Fibroblast of gingiva (primary cell): ENCODE measurements at places on chromosomes 1 and 21.

GRCh38 chr21:40445349-40445921 is 401.5 kb downstream of the DSCAM start:
- DNase-seq, result no peak

- DNase-seq, result peak; percentile 50
Measured at GRCh38 chr1:8598060-8598724, 219.2 kb downstream of the RERE start.

DNA sequence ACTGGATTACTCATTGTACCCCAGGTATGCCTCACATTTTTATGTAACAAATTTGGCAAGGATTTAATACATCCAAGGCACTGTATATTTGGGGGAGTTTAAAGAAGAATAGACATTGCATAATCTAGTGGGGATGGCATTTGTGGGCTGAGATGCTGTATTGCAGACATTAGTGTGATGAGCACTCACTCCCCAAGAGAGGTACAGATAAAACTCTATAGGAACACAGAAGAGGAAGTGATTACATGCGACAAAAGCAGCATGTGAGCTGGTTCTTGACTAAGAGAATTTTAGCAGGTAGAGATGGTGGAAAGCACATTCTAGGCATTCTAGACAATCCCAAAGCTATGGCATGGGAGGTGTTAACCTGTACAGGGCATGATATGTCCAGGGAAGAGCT is 24.2 kb upstream of the CDC14A start:
- no peak for DNase-seq

GRCh38 chr21:34510148-34511142 is 1.6 kb downstream of the KCNE1 start:
- DNase-seq, result peak; percentile 63

DNA sequence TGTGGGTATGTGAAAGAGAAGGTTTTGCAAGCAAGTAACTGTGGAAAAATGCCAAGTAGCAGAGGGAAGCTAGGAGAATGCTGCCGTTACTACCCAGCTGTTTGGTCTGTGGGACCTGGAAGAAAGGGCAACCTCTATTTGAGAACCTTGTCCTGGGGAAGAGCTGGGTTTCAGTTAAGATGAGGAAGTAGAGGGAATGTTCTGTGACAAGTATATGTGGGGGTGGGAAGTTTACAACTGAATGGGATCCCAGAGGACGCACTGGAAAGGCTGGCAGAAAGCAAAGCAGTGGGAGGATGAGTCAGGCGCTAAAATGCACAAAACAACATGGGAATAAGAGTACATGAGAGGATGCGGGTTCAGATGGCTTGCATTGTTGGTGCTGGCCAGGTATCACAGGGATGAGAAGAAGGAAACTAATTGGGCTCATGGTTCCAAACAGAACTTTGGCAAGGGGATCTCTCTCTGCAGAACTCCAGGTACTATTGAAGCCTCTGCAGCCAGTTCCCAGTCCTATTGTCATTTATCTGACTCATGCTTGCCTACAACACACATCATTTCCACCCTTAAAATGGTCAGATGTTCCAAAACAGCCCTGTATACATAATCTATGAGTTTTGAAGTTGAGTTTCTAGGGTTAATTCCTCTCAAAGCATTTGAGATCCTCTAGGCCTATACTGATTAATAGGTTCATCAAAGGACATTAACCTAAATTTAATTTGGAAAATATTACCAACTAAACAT is 88.5 kb upstream of the VAV3 start:
- DNase-seq, result peak; percentile 52

- no peak for DNase-seq
Measured at GRCh38 chr21:41153443-41153842, 14.5 kb upstream of the BACE2 start.

GRCh38 chr1:8016210-8016894 is 9.8 kb downstream of the ERRFI1 start:
- DNase-seq, result no peak

DNA sequence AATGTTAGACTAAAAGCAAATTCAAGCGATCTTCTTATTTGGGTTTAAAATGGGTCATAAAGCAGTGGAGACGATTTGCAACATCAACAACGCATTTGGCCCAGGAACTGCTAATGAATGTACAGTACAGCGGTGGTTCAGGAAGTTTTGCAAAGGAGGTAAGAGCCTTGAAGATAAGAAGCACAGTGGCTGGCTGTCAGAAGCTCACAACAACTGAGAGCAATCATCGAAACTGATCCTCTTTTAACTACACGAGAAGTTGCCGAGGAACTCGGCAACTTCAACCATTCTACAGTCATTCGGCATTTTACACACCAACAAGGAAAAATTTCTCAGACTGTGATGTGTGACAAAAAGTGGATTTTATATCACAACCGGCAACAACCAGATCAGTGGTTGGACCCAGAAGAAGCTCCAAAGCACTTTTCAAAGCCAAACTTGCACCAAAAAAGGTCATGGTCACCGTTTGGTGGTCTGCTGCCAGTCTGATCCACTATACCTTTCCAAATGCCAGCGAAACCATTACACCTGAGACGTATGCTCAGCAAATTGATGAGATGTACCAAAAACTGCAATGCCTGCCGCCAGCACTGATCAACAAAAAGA is 47.9 kb downstream of the ASH1L start:
- no peak for DNase-seq

GRCh38 chr1:119682141-119682540 is 29.6 kb upstream of the PHGDH start:
- DNase-seq, result no peak

- no peak for DNase-seq
Measured at GRCh38 chr1:160618763-160619274, 28.0 kb downstream of the SLAMF1 start.

DNA sequence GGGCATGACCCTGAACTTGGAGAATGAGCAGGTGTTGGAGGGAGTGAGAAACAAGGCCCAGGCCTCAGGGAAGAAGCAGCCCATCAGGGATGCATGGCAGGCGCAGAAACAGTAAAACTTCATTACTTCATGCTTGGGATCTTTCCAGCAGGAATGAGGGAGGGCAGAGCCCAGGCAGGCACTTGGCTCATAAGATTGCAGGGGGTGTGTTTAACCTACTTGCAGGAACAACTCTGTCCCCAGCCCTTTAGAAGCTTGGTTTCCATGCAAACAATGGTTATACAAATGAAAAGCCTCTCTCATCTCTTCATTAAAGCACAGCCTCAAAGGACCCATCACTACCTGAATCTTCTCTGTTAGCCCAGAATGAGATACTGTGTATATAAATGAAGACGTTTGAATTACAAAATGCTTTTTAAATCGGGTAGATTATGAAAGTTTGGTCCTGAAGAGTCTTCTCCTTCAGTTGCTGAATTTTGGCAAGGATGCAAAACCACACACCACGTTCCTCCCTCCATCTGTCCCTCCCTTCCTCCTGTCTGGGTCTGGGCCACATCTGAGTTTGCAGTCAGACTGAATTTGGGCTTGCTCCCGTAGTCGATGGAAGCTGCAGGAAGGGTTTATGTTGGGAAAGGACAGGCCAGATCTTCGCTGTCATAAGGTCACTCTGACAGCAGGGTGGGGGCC is 154.4 kb upstream of the KLHDC7A start:
- no peak for DNase-seq

DNA sequence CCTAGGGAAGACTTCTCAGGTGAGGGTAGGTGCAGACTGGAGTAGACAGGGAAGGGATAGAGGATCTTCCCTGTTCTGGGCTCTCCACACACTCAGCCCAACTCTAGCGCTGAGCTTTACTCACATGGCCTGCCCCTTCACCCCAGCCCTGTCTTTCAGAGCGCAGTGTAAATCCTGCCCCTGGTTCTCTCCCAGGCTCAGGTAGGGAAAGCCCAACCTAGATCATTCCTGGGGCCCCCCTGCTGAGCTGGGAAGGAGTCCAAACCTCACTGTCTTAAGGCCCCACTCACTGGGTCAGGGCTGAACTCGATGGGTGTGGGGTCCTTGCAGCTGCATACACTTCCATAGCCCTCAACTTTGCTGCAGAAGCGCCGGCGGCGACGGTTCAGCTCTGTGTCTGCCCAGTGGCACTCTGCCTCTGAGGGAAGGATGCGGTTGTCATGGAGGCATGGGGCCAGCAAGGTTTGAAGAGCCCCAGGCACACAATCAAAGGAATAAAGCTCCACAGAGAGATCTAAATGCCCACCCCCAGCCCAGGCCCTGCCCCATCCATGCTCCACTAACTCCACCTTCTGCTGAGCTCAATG is 4.2 kb downstream of the POMGNT1 start:
- DNase-seq, result no peak

DNA sequence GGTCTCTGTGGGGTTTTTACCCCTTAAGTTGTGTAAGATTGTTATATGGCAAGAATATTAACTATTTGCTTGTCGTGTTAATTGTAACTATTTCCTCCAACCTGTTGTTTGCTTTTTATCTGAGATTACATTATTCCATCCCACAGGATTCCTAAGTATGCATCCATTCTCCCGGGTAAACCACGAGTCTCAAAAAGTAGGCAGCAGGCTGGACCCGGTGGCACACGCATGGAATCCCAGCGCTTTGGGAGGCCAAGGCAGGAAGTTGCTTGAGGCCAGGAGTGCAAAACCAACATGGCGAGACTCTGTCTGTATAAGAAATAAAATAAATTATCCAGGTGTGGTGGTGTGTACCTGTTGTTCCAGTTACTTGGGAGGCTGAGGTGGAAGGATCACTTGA is 12.6 kb upstream of the RSPO1 start:
- no peak for DNase-seq

- DNase-seq, result no peak
Measured at GRCh38 chr1:45325851-45326506, 716 bp upstream of the HPDL start.

DNA sequence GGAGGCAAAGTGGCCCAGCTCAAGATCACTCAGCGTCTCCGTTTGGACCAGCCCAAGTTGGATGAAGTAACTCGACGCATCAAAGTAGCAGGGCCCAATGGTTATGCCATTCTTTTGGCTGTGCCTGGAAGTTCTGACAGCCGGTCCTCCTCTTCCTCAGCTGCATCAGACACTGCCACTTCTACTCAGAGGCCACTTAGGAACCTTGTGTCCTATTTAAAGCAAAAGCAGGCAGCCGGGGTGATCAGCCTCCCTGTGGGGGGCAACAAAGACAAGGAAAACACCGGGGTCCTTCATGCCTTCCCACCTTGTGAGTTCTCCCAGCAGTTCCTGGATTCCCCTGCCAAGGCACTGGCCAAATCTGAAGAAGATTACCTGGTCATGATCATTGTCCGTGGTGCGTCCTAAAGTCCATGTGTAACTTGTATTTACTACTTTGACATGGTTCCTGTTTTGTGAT is 2.7 kb downstream of the RBM15 start:
- no peak for DNase-seq

DNA sequence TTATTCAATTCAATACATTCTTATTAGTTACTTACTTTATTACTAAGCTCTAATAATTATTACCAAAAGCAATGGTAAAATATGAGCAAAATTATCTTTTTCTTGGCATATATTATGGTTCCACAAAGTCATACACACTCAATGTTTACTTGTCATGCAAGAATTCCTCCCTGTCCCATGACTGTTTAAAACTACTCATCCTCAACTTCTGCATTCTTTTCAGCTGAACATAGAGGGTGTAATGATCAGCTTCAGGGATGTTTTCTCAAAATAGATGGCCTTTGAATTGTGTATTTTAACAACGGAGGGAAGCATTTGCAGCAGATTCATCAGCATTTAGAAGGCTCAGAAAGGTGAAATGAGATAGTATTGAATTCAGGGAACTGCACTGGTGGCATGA is 499.0 kb downstream of the RWDD3 start:
- no peak for DNase-seq

- DNase-seq, result no peak
Measured at GRCh38 chr1:198499588-198499987, 40.9 kb downstream of the ATP6V1G3 start.

GRCh38 chr1:3736708-3737107 is 15.5 kb upstream of the CCDC27 start:
- no peak for DNase-seq

- DNase-seq, result peak; percentile 53
Measured at GRCh38 chr1:193569096-193569982, 382.9 kb upstream of the B3GALT2 start.

DNA sequence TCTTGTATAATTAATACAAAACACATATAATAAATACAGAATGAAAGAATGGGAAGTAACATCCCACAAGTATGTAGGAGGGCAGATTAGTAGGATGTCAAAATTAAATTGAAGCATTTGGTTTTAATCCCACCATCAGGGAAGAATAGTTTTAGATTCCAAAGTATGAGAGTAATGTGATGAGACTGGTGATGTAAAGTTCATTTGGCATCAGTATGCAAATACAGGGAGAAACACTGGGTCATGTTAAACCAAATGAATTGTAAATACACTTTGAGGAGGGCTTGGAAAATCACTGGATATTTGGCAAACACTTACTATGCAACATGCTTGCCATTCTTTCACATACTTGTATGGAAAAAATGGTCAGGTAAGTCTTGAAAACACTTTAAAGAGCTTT is 358.8 kb downstream of the DPYD start:
- peak; percentile 60 for DNase-seq
